Kidney glomerular epithelial cell (primary cell): ENCODE measurements at places on chromosomes 2 and 18.

DNA sequence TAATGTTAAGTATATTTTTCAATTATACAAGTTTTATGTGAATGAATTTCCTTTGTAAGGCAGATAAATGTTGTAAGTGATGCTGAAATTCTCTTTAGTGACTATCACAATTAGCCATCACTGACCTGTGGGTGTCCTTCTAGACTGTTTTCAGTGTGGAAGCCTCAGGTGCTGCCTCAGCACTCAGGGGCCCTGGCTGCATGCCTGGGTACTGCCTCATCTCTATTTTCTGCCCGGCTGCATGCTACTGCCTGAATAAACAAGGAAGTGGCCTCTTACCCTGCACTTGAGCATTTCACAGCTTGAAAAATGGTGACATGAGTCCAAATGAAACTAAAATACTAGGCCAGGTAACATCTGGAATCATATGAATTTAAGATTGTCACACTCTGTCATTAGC is 787.6 kb upstream of the SALL3 start:
- DNase-seq, result peak; percentile 81

DNA sequence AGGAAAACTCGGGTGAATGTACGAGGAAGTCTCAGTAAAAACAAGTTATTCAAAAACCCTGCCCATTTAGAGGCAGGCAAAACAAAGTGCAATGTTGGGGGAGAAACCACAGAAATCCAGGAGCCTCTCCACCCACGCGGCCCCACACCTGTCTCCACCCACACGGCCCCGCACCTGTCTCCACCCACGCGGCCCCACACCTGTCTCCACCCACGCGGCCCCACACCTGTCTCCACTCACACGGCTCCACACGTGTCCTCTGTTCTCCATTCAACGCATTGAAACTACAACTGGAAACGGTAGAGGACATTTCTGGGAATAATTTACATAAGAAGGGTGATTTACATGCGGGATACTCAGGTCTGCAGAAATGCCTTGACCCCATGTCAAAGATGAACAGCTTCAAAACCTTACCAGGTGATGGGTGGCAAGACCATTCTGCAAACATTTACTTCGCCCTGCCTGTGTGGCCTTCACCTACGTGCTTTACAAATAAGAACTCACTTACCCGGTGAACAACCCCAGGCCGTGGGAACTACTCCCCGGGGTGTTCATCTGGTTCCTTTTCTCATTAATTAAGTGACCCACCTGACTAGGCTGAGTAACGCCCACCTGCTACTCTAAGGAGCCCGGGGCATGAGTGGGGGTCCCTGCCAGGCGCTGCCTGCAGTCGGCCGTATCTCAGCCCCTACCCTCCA is 100.4 kb downstream of the EIPR1 start:
- DNase-seq, result no peak

DNA sequence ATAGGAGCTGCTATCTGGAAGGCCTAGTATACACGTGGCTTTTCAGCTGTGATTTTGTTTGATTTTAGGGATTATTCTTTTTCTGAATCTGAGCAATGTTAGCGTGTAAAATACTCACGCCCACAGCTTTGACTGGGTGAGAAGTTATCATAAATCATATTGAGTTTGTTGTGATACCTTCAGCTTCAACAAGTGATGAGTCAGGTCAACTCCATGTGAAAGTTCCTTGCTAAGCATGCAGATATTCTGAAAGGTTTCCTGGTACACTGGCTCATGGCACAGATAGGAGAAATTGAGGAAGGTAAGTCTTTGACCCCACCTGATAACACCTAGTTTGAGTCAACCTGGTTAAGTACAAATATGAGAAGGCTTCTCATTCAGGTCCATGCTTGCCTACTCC is at the start of gene GKN1:
GKN1 (plus strand) TSS at position 386 of the 400 bp plus-strand sequence. CDS start 42 bp downstream, outside the sequence.
- DNase-seq, result no peak

- no peak for DNase-seq
Measured at GRCh38 chr2:8796878-8797550, 40.4 kb downstream of the KIDINS220 start.

GRCh38 chr2:23041443-23041842 is 343.5 kb upstream of the KLHL29 start:
- DNase-seq, result no peak

DNA sequence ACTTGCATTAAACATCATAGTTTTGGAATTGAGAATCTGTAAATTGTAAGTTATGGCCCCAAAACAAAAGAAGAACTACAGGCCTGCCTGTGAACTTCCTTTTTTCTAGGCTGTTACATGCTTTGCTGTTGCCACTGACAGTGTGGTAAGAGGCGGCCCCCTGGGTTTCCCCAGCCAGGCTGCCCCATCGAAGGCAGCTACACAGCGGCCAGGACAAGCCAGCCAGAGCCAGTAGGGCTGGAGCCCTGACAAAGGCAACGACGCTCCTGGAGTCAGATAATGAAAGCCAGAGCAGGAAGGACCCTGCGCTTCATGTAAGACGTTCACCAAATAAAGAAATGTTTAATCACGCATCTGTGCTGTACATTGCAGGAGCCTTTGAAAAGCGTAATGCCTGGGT is 55.0 kb downstream of the ANKRD44 start:
- DNase-seq, result no peak

GRCh38 chr2:141557329-141558095 is 573.3 kb downstream of the LRP1B start:
- DNase-seq, result no peak
